Smooth muscle cell of the umbilical artery (primary cell): ENCODE measurements at places on chromosomes 1 and 21. TPM values are rescaled to one million over a fixed set of nuclear protein-coding genes. Genes with fewer than 3 reads are reported as not detected.

TRAF3IP3 gene
- total RNA-seq, result not detected in 2 replicates

SFN gene
- 0.14 TPM in 1 of 2 replicates, not detected in the other for total RNA-seq

ZBED6 gene
- 7.9 and 14.3 TPM in 2 replicates for total RNA-seq

SLC45A1 gene
- 1.5 and 2.9 TPM in 2 replicates for total RNA-seq

CA14 gene
- total RNA-seq, result not detected in 2 replicates

ZNF683 gene
- not detected in 2 replicates for total RNA-seq

FAM72C gene
- 0.42 TPM in 1 of 2 replicates, not detected in the other for total RNA-seq

CYYR1 gene
- 0.28 and 0.30 TPM in 2 replicates for total RNA-seq

PGLYRP4 gene
- not detected in 2 replicates for total RNA-seq

ARL8A gene
- 28.5 and 30.3 TPM in 2 replicates for total RNA-seq

CD48 gene
- not detected in 2 replicates for total RNA-seq

TFF1 gene
- not detected in 2 replicates for total RNA-seq

OR2L13 gene
- total RNA-seq, result not detected in 2 replicates

TBX15 gene
- 0.05 TPM in 1 of 2 replicates, not detected in the other for total RNA-seq

CD52 gene
- total RNA-seq, result not detected in 2 replicates

CFHR2 gene
- total RNA-seq, result not detected in 2 replicates

CSF3R gene
- total RNA-seq, result 0.30 TPM in 1 of 2 replicates, not detected in the other

FMO3 gene
- total RNA-seq, result not detected in 2 replicates

FAM177B gene
- total RNA-seq, result not detected in 2 replicates

BRDT gene
- not detected in 2 replicates for total RNA-seq

MRPS21 gene
- 34.7 and 52.0 TPM in 2 replicates for total RNA-seq

UHMK1 gene
- 77.8 and 105 TPM in 2 replicates for total RNA-seq

RASSF5 gene
- total RNA-seq, result 1.2 and 2.4 TPM in 2 replicates

NTMT2 gene
- total RNA-seq, result not detected in 2 replicates

ITGB2 gene
- total RNA-seq, result 0.28 TPM in 1 of 2 replicates, not detected in the other

CELA3B gene
- total RNA-seq, result not detected in 2 replicates

CFAP141 gene
- not detected in 2 replicates for total RNA-seq

ATP13A2 gene
- total RNA-seq, result 38.9 and 85.3 TPM in 2 replicates

INKA2 gene
- 1.2 and 4.7 TPM in 2 replicates for total RNA-seq

PFDN2 gene
- total RNA-seq, result 45.1 and 49.0 TPM in 2 replicates

ERRFI1 gene
- 11.9 and 65.2 TPM in 2 replicates for total RNA-seq

ATP6V1G3 gene
- total RNA-seq, result not detected in 2 replicates

PCAT6 gene
- total RNA-seq, result 0.78 and 0.89 TPM in 2 replicates

NR0B2 gene
- not detected in 2 replicates for total RNA-seq

HES4 gene
- 6.2 and 7.9 TPM in 2 replicates for total RNA-seq

COL6A1 gene
- total RNA-seq, result 842 and 1,126 TPM in 2 replicates
